ENCODE measurements at places on chromosomes 11 and 22.

- no peak overlapping the region for H3K27ac ChIP-seq
- no peak for DNase-seq
- no peak overlapping the region for H3K4me3 ChIP-seq
- peaks cover 95% of the 10 kb centered on the region for H3K36me3 ChIP-seq
- no peaks in the 10 kb centered on the region for H3K4me1 ChIP-seq
- H3K27me3 ChIP-seq = no peaks in the 10 kb centered on the region
Observed at GRCh38 chr11:3732671-3733436, 61.7 kb upstream of the CHRNA10 start.

DNA sequence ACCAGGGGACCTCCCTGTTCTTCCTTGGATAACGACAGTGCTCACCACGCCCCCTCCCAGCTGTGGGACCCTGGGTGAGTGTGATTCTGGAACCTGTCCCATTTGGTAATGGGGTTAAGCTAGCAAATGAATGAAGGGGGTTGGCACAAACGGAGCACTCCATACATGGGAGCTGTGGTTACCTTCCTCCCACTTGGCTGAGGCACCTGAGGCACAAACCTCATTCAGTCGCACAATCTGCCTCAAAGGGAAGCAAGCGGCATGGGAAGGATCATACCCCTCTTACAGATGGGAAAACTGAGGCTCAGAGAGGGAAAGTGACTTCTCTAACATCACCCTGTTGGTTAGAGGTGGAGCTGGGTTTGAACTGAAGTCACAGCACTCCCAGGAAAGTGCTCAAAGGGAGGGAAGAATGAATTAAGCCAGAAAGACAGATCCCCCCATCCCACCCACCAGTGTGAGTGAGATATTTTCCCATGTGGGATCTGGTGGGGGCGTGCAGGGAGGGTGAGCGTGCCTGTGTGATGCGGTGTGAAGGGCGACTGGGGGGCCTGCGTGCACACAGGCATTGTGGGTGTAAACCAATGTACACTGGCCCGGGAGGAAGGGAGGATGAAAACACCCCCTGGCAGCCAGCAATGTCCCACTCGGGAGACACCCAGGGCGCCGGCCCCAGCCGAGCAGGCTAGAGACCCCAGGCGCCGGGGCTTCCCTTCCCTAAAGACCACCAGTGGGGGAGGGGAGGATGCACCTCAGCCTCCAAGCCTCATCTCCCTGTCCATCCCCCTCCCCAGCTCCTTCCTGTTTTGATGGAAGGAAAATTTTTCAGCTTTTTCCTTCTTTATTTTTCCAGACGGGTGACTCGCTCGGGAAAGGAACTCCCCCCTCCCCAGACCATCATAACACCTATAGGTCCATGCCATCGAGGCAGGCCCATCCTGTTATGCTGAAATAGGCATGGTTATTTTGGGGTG, 8.0 kb upstream of the PDGFB start:
- DNase-seq = no peak
- H3K36me3 ChIP-seq = no peaks in the 10 kb centered on the region
- H3K27me3 ChIP-seq = no peaks in the 10 kb centered on the region
- H3K4me1 ChIP-seq = no peaks in the 10 kb centered on the region
- no peak overlapping the region for H3K4me3 ChIP-seq
- H3K27ac ChIP-seq = no peak overlapping the region

- H3K4me1 ChIP-seq = peaks cover 4% of the 10 kb centered on the region
- H3K36me3 ChIP-seq = no peaks in the 10 kb centered on the region
- DNase-seq = no peak
- no peaks in the 10 kb centered on the region for H3K27me3 ChIP-seq
Observed at GRCh38 chr11:80970037-80970436, 1529.2 kb upstream of the TENM4 start.

DNA sequence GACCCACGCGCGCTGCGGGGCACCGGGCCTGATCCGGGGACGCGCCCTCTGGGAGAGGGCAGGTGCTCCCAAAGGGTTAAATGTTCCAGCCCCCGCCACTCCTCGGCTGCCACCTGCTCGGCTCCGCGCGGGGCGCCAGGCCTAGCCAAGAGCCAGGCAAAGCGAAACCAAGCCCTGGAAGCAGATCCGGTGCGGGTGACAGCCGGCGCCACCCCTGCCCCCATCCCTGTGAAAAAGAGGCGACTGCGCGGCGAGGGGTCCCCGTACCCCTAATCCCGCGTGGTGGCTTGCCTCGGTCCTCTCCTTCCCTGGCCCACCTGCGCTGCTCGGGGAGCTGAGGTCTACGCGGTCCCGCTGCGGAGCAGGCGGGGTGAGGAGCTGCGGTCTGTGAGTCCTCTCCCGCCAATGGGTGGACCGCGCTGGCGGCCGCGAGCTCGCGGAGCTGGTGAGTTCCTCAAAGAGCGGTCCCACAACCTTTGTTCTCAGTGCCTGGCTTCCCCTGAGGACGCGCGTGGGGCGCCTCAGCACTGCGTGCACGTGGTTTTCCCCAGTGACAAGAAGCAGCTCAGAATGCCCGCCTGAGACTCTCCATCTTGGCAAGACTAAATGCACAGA, at the start of gene ME3:
TSS of gene ME3 (minus strand) at position 610 of the 615 bp plus-strand sequence.
- H3K36me3 ChIP-seq = no peaks in the 10 kb centered on the region
- peak within 1 kb of the TSS; percentile 67 for H3K4me3 ChIP-seq
- DNase-seq = peak; percentile 86
- H3K27ac ChIP-seq = no peak within 1 kb of the TSS

DNA sequence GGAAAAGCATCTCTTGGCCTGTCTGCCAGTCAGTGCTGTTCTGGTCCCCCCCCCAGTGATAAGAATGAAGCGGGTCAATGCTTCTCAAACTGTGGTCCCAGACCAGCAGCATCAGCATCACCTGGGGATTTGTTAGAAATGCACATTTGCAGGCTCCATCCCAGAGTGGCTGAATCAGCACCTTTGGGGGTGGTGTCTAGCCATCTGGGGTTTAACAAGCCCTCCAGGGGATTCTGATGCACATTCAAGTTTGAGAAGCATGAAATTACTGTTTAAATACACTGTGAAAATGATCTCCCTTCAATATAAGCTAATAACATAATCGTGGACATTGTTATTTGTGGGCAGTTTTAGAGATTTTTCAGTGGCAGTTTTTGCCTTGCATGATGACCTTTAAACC, 133.5 kb downstream of the MYO18B start:
- H3K27me3 ChIP-seq = no peaks in the 10 kb centered on the region
- H3K27ac ChIP-seq = no peak overlapping the region
- no peaks in the 10 kb centered on the region for H3K4me1 ChIP-seq
- no peak overlapping the region for H3K4me3 ChIP-seq

- H3K27ac ChIP-seq = no peak overlapping the region
- H3K4me3 ChIP-seq = no peak overlapping the region
- H3K4me1 ChIP-seq = peaks cover 2% of the 10 kb centered on the region
- no peaks in the 10 kb centered on the region for H3K27me3 ChIP-seq
- no peak for DNase-seq
Observed at GRCh38 chr11:65528819-65529350, 4.0 kb downstream of the SCYL1 start.

DNA sequence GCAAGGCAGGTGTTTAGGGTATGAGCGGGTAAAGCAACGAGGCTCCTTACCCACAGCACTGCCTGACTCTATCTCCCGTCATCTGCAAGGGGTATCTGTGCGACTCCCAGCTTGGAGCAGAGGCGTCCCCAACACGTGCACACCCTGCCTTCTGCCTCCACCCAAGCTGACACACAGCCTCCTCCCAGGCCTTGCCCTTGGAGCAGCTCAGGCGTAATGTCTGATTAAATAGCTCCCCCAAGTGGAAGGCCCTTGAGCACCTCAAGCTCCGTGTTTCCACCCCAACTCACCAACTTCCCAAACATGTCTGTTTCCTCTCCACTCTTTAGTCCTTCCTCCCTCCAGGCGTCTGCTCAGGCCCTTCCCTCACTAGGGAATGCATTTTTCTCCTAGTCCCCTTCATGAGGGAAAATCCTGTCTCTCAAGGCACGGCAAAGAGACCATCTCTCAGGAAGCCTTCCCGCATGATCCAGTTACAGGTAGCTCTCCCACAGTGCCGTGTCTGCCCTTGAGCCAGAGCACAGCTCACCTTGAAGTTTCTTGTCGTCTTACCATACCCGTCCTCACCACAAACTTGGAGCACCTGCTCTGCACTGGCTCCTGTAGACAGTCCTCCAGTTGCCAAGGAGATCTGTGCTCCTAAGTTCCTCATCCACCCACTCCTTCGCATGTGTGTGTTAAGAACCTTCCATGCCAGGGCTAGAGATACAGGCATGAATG, 15.8 kb downstream of the CYB5R2 start:
- H3K4me1 ChIP-seq = no peaks in the 10 kb centered on the region
- no peak overlapping the region for H3K4me3 ChIP-seq
- H3K36me3 ChIP-seq = peaks cover 56% of the 10 kb centered on the region
- H3K27me3 ChIP-seq = no peaks in the 10 kb centered on the region

- DNase-seq = no peak
- no peak overlapping the region for H3K4me3 ChIP-seq
- no peaks in the 10 kb centered on the region for H3K4me1 ChIP-seq
- no peak overlapping the region for H3K27ac ChIP-seq
- H3K27me3 ChIP-seq = no peaks in the 10 kb centered on the region
Observed at GRCh38 chr11:7014118-7014517, 6.0 kb downstream of the ZNF214 start.

DNA sequence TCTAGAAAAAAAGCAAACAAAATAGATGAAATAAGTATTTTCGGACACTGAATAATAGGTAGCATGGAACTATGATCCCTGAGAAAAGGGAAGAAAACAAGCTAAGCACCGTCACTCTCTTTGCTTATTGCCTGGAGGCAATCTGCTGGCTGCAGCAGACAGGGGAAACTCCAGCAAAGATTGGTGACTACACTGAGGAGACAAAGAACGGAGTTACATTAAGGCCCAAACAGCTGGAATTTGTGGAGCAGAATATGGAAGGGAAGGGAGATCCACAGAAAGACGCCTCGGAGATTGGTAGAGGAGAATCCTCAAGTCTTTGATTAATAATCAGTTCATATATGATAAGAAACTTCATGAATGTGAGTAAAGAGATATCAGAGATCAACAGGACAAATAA, 150.2 kb downstream of the TYR start:
- no peaks in the 10 kb centered on the region for H3K27me3 ChIP-seq
- no peak overlapping the region for H3K27ac ChIP-seq
- no peaks in the 10 kb centered on the region for H3K36me3 ChIP-seq
- DNase-seq = no peak
- H3K4me3 ChIP-seq = no peak overlapping the region

GRCh38 chr11:126346586-126346940, 8.9 kb upstream of the ST3GAL4 start:
- peaks cover under 1% of the 10 kb centered on the region for H3K36me3 ChIP-seq
- H3K4me3 ChIP-seq = no peak overlapping the region
- no peak for DNase-seq
- peaks cover 33% of the 10 kb centered on the region for H3K4me1 ChIP-seq
- H3K27ac ChIP-seq = peak overlapping the region; percentile 34

GRCh38 chr22:42521228-42521546, 1.6 kb upstream of the RRP7A start:
- DNase-seq = no peak
- no peak overlapping the region for H3K4me3 ChIP-seq
- no peak overlapping the region for H3K27ac ChIP-seq
- no peaks in the 10 kb centered on the region for H3K27me3 ChIP-seq

- H3K4me3 ChIP-seq = no peak overlapping the region
- H3K27ac ChIP-seq = no peak overlapping the region
- H3K4me1 ChIP-seq = peaks cover 25% of the 10 kb centered on the region
- H3K36me3 ChIP-seq = peaks cover 16% of the 10 kb centered on the region
- DNase-seq = no peak
- no peaks in the 10 kb centered on the region for H3K27me3 ChIP-seq
Observed at GRCh38 chr11:16814410-16815046, 76.1 kb downstream of the C11orf58 start.

- no peaks in the 10 kb centered on the region for H3K4me1 ChIP-seq
- H3K36me3 ChIP-seq = peaks cover 17% of the 10 kb centered on the region
- no peak overlapping the region for H3K4me3 ChIP-seq
Observed at GRCh38 chr11:67613960-67614715, 7.4 kb downstream of the NDUFV1 start.

DNA sequence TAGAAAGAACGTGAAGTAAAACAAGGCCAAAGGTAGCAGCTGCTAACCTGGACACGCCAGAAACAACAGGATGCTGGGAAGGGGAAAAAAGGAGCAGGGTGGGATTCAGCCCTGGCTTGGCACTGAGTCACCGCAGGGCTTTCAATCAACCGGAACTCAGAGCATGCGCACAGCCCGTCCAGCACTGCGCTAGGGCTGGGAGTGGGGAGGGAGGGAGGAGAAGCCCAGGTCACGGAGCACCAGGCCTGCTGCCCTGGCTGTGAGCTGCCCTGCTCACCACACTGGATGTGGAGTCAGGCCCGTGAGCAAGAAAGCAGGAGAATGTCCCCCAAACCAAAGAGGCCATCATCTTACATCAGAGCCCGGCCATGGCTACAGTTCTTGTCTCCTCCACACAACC, 51.5 kb downstream of the APOL1 start:
- H3K27me3 ChIP-seq = no peaks in the 10 kb centered on the region
- no peak for DNase-seq
- no peaks in the 10 kb centered on the region for H3K4me1 ChIP-seq
- H3K4me3 ChIP-seq = no peak overlapping the region

DNA sequence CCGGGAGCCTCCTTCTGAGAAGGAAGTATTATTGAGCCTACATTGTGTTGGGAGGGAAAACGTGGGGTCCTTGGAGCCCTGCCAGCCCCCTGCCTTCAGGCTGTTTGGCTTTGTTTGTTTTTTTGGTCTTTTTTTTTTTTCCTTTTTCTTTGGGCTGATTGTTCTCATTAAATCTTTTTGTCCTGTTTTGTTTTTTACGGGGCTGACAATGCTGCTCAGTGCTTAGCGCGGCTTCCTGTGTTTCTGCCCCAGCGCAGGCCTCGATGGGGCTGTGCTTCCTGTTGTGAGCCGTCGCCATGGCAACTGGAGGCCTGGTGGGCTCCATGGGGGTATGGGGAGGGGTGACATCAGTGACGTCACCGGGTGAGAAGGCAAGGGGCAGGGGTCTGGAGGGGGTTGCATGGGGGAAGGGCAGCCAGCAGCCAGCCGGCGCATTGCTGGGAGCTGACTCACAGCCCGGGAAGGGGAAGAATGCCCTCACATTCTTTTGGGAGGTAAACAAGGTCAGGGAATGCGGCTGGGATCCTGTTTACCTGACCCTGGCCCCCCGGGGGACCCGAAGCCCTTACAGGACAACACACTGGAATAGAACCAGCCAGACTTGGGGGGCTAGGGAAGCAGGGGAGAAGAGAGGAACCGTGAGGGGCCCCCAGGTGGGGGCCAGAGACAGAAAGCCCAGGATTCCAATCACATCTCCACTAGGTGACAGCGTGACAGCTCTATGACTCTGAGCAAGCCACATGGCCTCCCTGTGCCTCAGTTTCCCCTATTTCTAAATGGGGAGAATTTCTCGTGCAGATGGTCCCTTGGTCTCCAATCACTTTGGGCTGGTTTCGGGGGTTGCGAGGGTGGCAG, 22.2 kb upstream of the CBX7 start:
- H3K27ac ChIP-seq = peak overlapping the region; percentile 89
- peak; percentile 100 for DNase-seq
- no peaks in the 10 kb centered on the region for H3K36me3 ChIP-seq
- H3K4me3 ChIP-seq = no peak overlapping the region
- peaks cover 33% of the 10 kb centered on the region for H3K4me1 ChIP-seq

- H3K27ac ChIP-seq = peak overlapping the region; percentile 97
- no peak for DNase-seq
- peak overlapping the region; percentile 98 for H3K4me3 ChIP-seq
- H3K27me3 ChIP-seq = no peaks in the 10 kb centered on the region
- peaks cover 18% of the 10 kb centered on the region for H3K36me3 ChIP-seq
Observed at GRCh38 chr11:102111787-102112508, 1.7 kb downstream of the YAP1 start.

- no peak for DNase-seq
- H3K27ac ChIP-seq = no peak overlapping the region
- no peaks in the 10 kb centered on the region for H3K36me3 ChIP-seq
- H3K4me3 ChIP-seq = no peak overlapping the region
- no peaks in the 10 kb centered on the region for H3K27me3 ChIP-seq
Observed at GRCh38 chr11:61726775-61727174, 25.7 kb upstream of the MYRF start.

Data from endodermal cell (in vitro differentiated cells).